Stimulated activated CD8-positive, alpha-beta memory T cell treated with anti-CD3 and anti-CD28 coated beads, Interleukin-4, amount 100 ng/mL, for 4 hours (primary cell): ENCODE measurements at places on chromosomes 3 and 15.

GRCh38 chr3:90052425-90052950, 945.1 kb downstream of the EPHA3 start:
- DNase-seq, result no peak

- DNase-seq, result no peak
Observed at GRCh38 chr3:126828306-126828705, 124.3 kb downstream of the CHCHD6 start.

GRCh38 chr3:172221547-172221946, 182.2 kb downstream of the FNDC3B start:
- DNase-seq, result no peak

DNA sequence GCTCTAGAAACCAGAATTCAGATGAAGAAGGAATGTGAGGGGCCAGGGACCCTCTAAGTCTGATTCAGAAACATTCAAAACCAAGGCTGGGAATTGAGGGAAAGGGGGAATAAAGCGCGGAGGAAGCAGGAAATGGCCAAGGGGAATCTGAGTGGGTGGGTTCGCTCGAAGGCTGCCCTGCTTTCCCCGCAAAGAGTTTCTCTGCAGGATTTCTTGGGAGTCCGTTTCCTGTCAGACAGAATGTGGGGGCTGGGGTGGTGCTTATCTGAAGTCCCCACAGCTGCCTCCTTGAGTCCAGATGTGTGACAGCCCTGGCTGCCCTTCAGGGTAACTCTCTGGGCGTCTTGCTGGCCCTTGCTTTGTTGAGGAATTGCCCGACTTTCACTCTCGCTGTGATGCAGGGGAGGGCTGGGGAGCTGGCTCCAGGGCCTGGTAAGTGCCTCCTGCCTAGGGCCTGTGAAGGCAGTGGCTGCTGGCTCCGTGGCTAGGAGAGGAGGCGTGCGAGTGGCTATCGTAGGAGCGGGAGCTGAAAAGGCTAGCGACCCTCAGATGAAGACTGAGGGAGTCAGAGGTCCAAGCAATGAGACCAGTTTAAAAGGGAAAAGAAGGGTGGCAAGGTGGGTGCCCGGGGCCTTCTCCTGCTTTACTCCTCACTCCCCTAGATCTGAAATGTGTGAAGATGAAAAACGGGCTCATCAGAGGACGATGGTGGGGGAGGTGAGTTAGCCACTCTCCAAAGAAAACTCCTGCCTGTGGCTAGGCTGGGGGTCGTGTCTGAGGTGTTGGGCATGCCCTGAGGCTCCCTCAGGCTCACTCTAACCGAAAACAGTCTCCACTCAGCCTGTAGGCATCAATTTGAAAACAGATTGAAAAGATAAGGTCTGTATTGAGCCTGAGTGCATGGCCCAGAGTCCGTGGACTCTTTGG, 143.9 kb upstream of the UMPS start:
- no peak for DNase-seq

DNA sequence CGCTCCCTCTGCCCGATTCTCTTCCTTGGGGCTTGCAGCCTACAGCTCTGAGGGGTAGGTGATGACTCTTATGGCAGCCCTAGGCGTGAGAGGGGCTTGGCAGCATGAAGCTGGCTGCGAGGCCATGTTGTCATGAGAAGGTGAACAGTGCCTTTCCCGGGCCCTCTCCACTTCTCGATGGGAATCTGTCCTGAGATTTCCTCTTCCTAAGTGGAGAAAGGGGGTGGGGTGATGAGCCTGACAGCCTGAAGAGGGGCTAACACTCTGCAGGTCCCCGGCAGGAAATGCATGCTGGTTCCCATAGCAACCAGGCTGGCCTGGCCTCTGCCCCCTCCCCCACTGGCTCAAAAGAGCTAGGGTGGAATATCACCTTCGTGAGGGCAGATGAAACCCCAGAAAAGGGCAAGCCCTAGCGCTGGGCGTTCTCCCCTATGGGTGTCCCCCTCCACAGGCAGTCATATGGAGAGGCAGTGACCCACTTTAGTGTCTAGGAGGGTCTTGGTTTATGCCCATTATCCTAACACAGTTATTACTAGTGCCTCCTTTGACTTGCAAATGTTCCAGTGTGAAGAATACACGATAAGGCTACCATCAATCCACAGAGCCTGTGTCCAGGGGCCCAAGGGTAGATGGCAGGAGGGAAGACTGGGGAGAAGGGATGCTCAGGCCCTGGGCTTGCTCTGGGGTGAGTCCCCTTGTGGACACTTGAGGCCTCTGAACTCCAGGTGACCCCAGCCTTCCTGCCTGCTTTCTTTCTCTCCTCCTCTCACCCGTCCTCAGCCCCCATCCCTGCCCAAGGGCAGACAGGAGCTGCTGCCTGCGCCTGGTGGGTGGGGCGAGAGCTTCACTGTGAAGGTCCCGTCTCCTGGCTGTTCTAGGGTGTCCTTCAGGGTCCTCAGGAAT, 13.2 kb downstream of the EPHB3 start:
- no peak for DNase-seq

DNA sequence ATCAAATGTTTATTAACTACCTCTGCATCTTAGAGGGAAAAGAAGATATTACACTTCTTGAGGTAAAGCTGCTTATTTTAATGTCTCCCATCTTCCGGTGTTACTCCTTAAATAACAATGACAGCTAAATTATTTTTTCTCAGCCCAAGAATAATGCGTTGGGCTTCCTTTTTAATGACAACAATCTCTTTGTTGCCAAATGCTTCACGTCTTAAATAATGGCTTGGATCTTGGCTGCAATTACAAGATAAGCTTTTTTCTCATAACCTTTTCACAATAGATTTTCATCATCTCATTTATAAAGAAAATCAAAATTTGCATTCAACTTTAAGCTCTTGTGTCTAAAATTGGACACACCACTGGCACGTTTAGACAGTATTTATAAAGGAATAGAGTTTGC, 89.2 kb upstream of the COL8A1 start:
- no peak for DNase-seq

- no peak for DNase-seq
Observed at GRCh38 chr3:194396859-194397756, 2.0 kb downstream of the GP5 start.

GRCh38 chr3:123026565-123027291, 835 bp downstream of the SEMA5B start:
- no peak for DNase-seq

GRCh38 chr3:25782636-25782937, 656 bp downstream of the NGLY1 start:
- no peak for DNase-seq

GRCh38 chr3:45688194-45688881, 858 bp upstream of the SACM1L start:
- DNase-seq, result no peak

- no peak for DNase-seq
Observed at GRCh38 chr3:61616586-61616985, 55.2 kb downstream of the PTPRG start.

DNA sequence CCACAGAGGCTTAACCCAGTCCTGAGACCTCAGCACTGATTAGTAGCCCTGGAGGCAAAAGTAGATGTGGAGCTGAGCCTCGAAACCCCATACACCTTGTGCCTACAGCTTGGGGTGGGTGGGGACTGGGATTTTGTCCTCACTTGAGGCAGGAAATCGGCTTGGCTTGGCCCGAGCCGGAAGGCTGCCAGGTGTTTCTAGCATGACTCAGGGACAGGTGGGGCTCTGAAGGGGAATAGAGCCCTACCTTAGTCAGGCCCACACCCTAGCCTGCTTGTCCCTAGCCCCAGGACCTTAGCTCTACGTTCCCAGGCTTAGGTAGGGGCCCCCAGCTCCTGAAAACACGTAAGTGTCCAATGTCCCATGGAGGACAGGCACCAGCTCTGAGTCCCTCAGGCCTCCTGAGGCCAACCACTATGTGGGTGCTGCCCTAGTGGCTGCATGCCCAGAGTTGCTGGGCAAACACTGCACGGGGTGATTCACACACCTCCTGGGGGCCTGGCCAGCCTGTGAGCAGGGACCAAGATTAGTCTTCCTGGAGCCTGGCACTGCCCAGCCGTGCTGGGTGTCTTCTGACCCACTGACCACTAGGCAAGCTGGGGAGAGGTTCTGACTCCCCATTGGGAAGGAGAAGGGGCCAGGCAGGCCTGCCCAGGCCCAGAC, 3.1 kb downstream of the MST1R start:
- DNase-seq, result no peak

DNA sequence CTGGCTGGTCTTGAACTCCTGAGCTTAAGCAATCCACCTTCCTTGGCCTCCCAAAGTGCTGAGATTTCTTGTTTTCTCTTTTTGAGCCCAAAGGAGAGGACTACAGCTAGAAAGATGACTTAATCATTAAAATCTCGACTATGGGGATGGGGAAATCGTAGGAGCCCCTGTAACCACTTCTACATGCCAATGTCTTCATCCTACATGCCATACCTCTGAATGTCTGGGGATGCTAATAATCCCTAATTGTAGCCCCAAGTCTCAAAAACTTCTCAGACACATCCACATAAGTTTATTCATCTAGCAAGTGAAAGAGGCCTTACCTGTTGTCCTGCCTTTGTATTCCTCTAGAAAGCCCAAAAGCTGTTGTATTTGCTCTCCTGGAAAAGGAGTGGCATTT, 3.7 kb upstream of the RHOV start:
- no peak for DNase-seq

GRCh38 chr3:99471353-99472323, 166.8 kb upstream of the COL8A1 start:
- no peak for DNase-seq

- DNase-seq, result no peak
Observed at GRCh38 chr15:57614241-57614640, 22.5 kb downstream of the MYZAP start.

- no peak for DNase-seq
Observed at GRCh38 chr3:194314388-194315068, 36.6 kb downstream of the CPN2 start.

- no peak for DNase-seq
Observed at GRCh38 chr3:127425505-127426443, 137.9 kb upstream of the PRR20G start.

DNA sequence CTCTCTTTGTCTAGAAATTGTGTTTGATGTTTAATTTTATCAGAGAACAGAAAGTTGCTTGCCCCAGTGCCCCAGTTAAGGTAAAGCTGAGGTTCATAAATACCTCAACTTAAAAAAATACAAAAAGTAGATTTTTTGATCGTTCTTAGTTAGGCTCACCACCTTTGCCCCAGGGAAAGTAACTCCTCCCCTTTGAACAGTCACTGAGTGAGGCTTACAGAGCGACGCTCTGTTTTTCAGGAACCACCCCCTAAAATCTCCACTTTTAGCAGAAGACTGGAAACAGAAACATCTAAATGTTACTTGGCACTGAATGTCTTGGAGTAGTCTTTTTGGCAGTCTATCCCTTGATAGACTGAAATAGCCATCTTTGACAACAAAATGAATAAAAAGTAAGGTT, 24.9 kb downstream of the BLM start:
- DNase-seq, result no peak

- DNase-seq, result no peak
Observed at GRCh38 chr15:25091421-25092158, 136.8 kb downstream of the SNRPN start.

DNA sequence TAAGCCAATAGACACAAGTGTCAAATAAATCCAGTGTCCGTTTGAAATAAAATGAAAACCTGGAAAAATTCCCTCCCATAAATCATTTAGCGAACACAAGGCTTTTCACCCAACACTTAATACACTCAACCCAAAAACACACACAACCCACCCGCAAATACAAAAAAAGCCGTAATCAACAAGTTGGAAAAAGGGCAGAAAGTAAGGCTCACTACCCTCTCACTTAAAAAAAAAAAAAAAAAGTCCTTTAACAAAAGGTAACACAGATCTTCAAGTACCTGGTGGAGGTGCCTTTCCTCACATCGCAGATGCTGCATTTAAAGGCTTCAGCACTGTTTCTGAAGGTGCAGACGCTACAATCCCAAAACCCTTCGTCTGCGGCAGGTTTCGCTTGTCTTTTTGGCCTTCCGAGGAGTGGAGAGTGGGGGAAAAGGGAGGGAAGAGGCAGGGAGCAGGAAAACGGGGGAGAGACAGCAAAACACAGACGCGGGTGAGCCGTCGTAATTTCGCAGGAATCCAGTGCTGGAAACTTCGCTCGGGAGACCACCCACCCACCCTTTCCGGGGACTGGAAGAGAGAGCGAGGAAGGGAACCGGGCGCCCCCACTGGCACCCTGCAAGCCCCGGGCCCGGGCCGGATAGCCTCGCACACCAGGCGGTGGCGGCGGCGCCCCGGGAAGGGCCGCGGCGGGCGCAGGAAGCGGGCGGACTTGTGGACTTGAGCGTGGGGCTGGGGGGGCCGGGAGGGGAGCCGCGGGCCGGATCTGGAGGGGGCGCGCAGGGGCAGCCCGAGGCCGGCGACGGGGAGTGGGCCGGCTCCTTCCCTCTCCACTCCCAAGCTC, 401.8 kb downstream of the SHQ1 start:
- DNase-seq, result no peak

GRCh38 chr3:150133293-150133692, 162.6 kb upstream of the PFN2 start:
- no peak for DNase-seq

GRCh38 chr15:60773901-60774300, 295.0 kb upstream of the ICE2 start:
- no peak for DNase-seq

DNA sequence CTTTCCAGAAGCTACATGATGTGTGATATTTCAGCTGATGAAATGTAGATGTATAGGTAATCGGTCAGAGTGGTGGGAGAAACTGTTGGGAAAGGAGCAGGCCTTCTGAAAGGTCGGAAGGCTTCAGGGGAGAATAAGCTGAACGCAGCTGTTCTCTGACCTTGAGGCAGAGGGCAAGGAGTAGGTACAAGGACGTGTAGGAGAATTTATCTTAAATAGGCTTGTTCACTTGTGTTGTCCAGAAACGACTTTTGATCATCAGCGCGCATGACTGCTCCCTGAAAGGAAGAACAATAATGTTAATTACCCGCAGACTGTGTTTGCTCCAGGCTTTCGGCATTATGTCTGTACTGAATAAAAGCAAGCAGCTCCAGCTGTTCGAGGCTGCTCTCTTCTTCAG, 39.6 kb downstream of the GPR160 start:
- no peak for DNase-seq

DNA sequence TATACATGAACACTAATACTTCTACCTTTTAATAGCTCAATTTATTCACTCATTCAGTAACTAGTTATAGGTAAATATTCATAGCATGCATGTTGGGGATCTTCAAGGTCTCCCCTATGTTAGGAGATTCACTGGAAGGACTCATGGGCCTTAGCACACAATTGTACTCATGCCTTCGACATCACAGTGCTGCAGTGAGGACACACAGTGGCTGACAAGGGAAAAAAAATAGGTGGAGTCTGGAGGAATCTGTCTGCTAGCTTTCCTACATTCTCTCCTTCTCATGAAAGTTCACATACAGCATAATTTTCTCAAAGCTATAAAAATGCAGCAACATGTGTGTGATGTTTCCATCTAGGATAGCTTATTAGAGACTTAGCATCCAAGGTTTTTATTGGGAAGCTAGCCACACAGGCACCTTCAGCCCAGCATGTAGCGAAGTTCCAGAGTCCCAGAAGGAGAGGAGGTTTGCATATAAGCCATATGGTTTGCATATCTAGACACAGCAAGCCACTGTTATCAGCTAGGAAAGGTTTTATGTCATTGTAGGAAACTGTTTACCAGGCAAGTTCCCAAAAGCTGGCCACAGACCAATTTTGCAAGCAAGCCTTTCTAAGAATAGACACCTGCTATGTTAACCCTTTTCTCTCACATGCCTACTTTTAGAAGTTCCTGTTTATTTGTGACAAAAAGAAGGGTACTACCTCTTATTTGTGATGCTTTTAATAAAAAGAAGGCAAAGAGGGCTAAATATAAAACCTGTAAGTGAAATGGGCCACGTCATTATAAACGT, 46.4 kb downstream of the MORC1 start:
- DNase-seq, result no peak
